Activated naive CD4-positive, alpha-beta T cell (primary cell): ENCODE measurements at places on chromosomes 7 and 10.

GRCh38 chr10:58291538-58292174, 22.7 kb downstream of the CISD1 start:
- DNase-seq, result no peak

DNA sequence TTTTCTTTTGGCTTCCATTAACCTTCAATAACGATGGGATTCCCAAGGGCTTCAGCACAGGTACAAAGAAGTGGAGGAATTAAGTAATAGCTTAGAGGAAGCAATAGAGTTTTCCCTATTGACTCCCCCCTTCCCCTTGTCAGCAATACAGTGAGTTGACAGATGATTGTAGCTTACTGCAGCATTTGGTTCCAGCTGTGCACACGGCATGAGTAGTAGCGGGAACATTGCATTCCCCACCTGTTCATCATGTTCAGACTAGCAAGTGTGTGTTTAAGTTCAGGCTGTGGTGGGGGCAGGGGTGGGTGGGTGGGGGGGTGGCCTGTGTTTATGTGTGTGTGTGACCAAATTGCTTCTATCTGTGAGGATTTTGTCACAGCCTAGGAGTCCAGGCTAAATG, 4.6 kb upstream of the ADRA2A start:
- no peak for DNase-seq

DNA sequence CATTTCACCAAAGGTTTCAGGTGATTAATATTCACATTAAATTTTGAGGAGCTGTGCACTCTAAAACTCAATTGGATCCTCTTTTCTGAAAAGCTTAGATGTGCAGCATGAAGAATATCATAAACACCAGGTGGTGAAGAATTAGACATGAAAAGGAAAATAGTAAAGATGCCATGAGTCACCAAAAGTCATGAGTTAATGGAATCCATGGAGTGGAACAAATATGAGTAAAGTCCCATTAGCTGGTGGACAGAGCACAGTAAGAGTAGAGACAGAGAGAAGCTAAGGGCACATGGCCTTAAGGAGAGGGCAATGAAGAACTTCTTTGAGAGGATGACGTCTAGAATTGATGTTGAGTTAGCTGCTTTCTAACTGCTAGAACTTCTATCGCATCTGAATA, 271.6 kb downstream of the CSTF2T start:
- no peak for DNase-seq

DNA sequence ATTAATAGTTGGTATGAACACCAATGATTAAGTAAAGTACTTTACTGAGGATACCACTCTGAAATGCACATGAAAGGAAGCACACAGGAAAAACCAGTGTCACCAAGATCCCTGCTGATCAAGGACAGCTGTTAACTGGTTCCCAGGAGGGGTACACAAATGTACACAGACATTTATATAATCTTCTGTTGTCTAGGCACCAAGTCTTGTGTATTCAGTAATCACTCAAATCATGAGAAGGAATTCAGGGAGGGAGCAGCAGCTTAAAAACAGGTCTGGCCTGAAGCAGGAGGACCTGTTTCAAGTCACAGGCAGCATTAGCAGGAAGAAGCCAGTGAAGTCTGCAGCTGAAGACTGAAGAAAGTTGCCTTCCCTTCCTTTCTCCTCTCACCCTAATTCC, 18.7 kb downstream of the MPP7 start:
- DNase-seq, result no peak

- DNase-seq, result no peak
Measured at GRCh38 chr10:48273741-48274140, 755 bp downstream of the FRMPD2 start.

DNA sequence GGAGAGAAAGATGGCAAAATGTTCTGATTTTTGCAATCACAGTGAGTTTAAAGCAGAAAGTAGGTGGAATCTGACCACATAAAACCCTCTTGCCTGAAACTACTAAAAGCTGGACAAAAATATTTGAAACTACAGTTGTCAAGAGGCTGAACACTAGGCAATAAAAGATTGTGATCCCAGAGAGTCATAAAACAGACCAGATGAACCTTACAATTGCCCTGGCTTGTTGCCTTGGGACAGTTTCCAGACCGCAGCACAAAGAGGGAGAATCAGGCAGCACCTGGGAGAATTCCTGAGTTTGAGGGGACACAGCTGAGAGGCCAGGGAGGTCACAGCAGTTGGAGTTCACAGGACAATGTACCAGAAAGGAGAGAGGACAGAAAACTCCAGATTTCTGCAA, 107.3 kb upstream of the NANOS1 start:
- no peak for DNase-seq

DNA sequence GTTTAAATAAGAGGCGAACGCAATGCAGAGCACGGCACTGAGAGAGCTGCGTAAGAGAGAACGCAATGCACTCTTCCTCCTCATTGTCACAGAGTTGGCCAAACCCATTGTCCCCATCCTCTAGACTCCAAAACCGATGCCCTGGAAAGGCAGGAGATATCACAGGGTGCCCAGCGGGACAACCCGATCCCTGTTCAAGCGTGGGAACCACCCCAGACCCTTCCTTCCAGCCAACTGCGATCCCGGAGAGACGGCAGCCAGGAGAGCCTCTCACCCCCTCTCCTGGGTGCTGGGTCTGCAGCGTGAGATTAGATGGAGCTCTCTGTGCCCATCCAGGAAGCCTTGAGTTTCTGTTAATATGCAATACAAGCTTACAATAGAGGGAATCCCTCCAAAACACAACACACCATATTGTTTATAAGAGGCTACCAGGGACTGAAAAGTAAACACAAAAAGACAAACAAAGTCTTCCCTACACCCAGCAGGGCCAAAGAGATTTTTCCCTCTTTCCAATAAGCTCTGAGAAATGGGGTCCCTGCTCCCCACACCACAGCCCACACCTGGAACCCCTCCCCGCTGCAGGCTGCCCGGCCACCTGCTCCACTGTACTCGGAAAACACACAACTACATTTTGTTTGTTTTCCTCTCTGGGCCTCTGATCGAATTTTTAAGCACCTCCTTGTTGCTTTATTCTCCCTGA, 187.6 kb downstream of the ADARB2 start:
- no peak for DNase-seq

DNA sequence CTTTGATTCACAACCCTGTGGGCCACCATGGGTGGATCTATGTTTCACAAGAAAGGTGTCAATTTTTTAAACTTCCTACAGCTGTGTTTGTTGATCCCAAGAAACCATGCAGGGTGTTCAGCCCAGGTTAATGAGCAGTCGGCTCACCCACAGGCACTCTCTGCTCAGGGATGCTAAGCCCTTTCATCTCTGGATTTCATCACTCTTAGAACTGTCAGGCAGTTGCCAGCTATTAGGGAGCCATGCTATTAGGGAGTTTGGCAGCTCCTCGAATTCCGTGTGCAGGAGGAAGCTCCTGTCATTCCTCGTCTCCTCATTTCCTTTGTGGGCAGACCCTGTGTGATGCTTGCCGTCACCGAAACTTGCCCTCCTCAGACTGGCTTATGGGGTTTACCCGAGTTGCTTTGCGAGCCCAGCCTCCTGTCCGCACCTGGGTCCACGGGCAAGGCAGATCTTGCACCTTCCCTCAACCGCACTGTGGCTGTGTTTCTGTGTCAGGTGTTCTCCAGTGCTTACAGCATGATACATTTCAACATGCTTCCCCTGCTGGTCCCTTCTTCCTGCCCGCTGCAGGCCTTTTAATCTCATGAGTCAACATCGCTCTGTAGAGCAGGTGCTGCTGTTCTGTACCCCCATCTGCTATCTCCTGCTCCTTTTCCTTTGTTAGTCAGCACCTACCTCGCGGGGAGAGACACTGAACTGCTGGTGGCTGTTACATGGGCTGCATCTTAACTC, 509.8 kb downstream of the SUGCT start:
- no peak for DNase-seq

GRCh38 chr10:14425034-14425433, 94.3 kb upstream of the FRMD4A start:
- no peak for DNase-seq

DNA sequence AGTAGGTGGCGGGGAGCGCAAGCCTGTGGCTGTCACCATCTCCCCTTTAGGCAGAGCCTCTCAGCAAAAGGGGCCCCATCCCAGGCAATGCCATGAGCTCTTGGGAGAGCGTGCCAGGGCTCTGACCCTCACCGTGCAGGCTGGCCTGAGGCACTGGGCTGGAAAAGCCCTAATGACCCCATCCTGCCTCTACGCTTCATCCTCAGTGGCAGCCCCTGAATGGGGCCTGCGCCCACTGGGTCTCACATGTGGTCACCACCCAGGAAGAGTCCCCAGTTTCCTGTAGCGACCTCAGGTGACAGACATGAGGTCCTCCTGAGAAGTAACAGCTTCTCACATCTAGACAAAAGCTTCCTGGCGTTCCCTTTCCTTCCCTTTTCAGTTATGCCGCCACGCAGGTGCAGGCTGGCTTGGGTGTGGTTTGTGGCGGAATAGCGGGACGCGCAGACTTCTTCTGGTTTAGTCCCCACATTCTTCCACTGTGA, 59.2 kb downstream of the CLEC2L start:
- no peak for DNase-seq

GRCh38 chr10:46553238-46554049, 3.0 kb downstream of the GPRIN2 start:
- DNase-seq, result no peak
